CD4-positive, alpha-beta T cell treated with Interleukin-21 for 1 hour (primary cell): ENCODE measurements at places on chromosomes 5 and 9.

DNA sequence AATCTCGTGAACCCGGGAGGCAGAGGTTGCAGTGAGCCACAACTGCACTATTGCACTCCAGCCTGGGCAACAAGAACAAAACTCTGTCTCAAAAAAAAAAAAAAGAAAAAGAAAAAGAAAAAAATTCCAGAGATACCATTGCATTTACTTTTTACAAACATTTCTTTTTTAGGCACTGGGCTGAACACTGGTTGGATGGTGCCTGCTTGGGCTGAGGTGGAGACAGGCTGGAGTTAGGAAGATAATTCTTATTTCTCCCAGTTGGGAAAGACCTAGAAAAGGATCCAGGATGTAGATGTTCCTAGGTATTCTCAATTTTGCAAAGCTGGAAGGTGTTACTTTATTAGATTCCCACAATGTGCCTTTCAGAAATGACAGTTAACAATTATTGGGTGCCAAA is 49.9 kb upstream of the JMY start:
- DNase-seq = no peak

DNA sequence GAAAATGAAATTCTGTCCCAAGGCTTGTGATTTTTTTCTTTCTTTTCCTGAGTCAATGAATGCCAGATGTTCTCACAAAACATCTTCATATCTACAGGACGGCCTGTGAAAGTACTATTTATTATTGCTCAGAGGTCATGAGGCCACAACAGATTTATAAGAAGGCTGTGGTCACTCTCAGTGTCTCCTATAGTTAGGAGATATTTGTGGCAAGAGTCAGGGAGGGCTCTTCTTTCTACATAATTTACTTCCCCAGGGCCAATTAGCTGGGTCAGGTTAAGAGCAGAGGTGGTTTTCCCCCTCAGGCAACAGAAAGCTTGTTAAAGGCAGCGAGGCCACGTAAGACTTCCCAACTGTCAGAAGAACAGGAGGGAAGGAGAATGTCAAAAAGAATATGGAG is 248.7 kb downstream of the SLIT3 start:
- no peak for DNase-seq

- DNase-seq = peak; percentile 33
Measured at GRCh38 chr5:177410575-177410974, 1.2 kb upstream of the F12 start.

- DNase-seq = no peak
Measured at GRCh38 chr5:16855485-16855884, 80.6 kb downstream of the MYO10 start.

GRCh38 chr9:119368681-119369581 is at the start of gene BRINP1:
TSS of gene BRINP1 (minus strand) at chr9:119369435. CDS start at chr9:119313355, 56,080 bp downstream.
- no peak for DNase-seq

GRCh38 chr9:133572821-133573361 is 36.3 kb downstream of the FAM163B start:
- no peak for DNase-seq

DNA sequence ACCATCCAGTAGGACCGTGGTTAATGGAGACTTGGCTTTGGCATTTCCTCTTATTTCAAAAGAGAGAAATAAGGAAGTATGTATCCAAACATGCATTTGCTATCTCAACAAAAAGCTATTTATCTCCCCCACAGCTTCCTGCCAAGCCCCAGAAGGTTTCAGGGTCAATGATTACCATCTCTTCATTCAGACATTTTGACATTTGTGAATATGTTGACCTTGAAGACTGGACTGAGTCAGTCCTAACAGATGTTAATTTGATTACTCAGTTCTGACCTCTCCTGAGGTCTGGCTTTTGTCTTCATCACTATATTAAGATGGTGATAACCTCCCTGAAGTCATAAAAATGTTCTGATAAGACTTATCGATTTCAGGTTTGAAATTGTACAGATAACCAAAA is 479.4 kb downstream of the AGTPBP1 start:
- no peak for DNase-seq

GRCh38 chr5:42994555-42995359 is 45.4 kb downstream of the ANXA2R start:
- peak; percentile 94 for DNase-seq

DNA sequence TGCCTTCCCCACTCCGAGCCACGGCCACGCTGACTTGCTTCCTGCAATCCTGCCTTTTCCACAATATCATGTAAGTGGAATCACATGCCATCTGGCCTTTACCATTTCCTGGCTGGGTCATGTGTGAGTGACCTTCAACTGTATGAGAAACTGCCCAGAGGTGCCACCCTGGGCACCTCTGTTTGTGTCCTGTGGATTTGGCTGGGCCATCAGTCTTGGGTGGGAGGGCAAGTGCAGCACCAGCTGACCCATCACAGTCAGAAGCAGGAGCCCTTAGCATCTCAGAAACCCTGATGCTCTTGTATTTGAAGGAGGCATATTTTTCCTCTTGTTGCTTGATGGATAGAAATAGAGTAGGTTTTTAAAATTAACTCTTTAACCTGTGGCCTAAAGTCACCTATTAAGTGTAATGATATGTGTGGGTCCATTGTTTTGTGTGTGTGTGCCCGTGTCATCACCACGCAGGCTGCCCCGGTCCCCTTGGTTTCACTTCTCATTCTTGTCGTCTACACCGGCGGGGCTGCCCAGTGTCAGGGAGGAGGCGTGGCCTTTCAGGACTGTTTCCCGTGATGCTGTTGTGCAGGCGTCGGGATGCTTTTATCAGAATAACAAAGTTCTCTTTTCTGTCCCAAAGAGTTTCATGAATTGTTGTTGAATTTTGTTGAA is 52.1 kb upstream of the CACNA1B start:
- DNase-seq = no peak

- peak; percentile 75 for DNase-seq
Measured at GRCh38 chr9:27572566-27572917, 739 bp downstream of the C9orf72 start.

DNA sequence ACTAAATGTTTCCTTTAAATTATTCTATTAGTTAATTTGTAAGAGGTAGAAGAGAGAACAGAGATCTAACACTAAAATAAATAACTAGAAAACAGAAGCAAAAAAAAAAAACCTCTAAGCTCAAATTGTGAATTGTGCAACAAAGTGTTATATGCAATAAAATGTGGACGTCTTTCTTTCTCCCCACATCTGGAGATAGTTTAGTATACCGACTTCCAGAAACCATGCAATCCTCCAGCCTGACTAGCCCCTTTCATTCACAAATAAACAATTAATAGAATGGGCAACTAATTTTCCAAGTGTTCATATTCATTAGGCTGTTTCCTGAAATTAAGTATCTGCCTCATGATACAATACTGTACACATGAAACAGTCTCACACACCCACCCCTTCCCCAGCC is 258.5 kb downstream of the BNC2 start:
- DNase-seq = no peak

GRCh38 chr9:137645211-137645610 is 26.4 kb downstream of the EHMT1 start:
- DNase-seq = no peak

DNA sequence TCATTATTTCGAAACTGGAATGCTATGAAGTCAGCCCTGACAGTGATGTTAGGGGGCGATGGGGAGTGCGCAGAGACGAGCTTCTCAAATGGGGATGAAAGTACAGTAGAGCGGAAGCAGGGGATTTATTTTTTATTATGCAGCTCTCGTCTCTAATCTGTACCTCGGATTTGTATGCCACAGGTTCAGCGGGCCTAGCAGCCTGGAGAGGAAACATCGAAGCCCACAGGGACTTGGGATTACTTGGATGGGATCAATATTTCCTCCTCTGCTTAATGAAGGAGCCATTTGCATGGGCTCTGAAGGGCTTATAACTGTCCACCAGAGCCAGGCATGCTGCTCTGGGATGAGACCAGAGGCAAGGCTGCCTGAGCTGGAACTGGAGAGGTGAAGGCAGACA is 133.5 kb upstream of the RAPGEF1 start:
- DNase-seq = no peak

DNA sequence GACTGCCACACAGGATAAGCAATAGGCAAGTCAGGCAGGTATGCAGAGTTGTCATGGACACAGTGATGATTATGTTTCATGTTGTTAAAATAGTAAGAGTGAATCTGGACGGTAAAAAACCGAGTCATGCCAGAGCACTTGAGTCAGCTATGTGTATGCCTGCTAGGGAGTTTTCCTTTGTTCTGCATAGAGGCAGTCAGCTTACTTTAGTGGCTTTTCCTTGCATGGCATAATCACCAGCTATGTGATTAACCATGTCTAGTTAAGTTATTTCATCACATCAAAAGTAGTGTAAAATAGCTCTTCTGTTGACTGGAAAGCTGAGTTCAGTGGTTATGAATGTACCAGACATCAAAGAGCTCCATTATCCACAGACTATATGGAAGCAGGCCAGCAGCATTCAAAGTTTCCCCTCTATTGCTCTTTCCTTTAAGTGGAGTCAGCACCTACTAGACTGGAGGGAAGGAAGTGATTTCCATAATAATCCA is 989.8 kb downstream of the TLE1 start:
- no peak for DNase-seq

DNA sequence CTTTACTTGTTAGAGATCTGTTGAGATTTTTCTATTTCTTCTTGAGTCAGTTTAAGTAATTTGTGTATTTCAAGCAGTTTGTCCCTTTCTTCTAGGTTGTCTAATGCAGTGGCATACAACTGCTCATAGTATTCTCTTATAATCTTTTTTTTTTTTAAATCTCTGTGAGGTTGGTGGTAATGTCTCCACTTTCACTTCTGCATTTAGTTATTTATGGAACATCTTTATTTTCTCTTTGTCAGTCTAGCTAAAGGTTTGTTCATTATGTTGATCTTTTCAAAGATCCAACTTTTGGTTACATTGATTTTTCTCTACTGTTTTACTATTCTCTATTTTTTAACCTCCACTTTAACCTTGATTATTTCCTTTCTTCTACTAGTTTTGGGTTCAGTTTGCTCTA is 13.8 kb downstream of the FOXE1 start:
- no peak for DNase-seq

GRCh38 chr5:111235635-111236034 is 11.5 kb downstream of the CAMK4 start:
- no peak for DNase-seq

DNA sequence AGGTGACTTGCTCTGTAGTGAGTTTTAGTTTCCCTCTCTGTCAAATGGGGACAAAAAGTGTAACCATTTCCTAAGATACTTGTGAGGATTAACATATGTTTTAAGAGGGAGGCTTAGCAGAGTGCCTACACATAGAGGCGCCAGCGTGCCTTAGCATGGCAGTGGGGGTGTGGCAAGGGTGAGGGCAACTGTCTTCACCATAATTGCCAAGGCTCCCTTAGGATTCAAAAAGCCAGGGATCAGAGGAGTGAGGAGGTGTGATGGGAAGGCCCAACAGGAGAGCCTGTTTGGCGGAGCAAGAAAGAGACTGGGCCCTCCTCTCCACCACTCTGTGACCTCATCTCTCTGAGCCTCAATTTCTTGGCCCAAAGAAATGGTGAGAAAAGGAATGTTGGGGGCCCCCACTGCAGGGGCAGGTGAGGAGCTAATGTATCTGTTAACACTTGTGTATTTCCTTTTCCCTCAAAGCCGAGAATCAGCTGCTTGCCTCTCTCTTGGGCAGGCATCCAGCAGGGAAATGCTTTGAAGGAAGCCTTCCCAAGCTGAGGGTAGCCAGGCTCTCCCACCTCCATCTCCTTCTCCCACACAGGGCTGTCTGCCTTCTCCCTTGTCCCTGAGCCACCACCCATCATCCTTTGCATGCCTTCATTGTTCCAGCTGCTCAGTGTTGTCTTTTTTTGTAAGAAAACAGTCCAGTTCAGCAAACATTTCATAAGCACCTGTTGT is 76.0 kb downstream of the DAB2IP start:
- DNase-seq = no peak

- DNase-seq = no peak
Measured at GRCh38 chr5:75993183-75993582, 90.0 kb upstream of the SV2C start.

- no peak for DNase-seq
Measured at GRCh38 chr5:148831590-148832565, 5.5 kb downstream of the ADRB2 start.

- DNase-seq = no peak
Measured at GRCh38 chr9:109602987-109603386, 104.9 kb upstream of the PTPN3 start.

GRCh38 chr5:113043491-113043931 is 66.9 kb downstream of the DCP2 start:
- no peak for DNase-seq

- no peak for DNase-seq
Measured at GRCh38 chr5:109697339-109697738, 7.6 kb downstream of the MAN2A1 start.

DNA sequence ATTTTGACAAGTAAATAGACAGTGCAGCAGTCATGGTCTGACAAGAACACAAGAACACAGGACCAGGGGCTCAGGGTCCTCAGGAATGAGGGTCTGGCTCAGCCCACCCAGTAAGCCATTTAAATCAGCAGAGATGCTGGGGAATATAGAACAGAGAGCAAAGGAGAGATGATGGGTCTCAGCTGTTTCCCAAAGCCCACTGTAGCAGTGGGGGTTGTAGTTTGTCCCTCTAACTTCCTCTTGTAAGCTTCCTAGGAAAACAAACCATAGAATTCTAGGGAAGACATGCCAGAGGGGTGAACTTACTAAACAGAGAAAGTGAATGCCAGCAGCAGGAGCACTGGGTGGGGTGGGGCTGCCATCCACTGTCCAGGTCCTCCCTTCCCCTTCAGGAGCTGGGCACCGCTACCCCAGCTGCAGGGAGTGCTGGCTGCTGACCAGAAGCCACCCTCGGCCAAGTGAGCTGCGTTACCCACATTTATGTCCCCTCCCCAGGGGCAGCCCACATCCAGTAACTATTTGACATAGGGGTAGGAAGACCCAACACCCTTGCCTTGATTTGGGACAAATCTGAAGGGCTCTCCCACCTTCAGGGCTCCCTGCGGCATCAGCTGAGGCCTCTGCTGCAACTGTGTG is 41.6 kb downstream of the GABBR2 start:
- DNase-seq = no peak

- no peak for DNase-seq
Measured at GRCh38 chr9:127558581-127559246, 53.4 kb upstream of the STXBP1 start.

DNA sequence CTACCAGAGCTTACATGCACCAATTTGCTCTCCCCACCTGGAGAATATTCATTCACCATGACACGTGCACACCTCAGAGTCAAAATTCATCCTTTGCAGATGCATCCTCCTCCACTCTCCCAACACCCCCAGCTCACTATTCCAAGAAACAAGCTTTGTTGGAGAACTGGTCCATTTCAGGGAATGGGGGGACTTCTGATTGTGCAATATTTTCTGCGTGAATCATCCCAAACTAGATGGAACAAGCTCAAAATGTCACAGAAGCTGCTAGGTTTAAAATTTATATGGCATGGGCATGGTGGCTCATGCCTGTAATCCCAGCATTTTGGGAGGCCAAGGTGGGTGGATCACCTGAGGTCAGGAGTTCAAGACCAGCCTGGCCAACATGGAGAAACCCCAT is 3.6 kb downstream of the GLDC start:
- DNase-seq = no peak

DNA sequence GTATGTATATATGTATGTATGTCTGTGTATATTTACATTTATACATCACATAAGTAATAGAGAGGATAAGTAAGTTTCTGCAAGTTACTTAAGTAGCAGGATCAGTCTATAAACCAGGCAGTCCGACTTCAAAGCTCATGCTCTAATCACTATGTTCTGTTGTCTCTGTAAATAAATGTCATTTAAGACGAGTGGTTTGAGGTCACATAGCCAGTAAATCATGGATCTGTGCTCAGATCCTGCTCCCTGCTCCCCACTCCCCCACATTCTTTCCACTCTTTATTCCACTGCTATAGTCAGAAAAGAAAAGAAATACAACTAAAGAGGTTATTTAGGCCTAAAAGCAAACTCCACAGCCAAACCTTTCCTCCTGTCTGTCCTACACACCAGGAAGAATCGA is 90.4 kb downstream of the SERINC5 start:
- DNase-seq = no peak

- no peak for DNase-seq
Measured at GRCh38 chr9:93955111-93955980, at the start of gene BARX1. TSS of gene BARX1 (minus strand) at chr9:93955355. CDS start at chr9:93955146, 209 bp downstream.
